G401 (cell line): ENCODE measurements at places on chromosomes 12 and 14. TPM values are rescaled to one million over a fixed set of nuclear protein-coding genes. Genes with fewer than 3 reads are reported as not detected.

Gene GNB3
- total RNA-seq = 0.25 and 3.8 TPM in 2 replicates

Gene STXBP6
- 2.1 TPM in 1 of 2 replicates, not detected in the other for total RNA-seq

Gene SLC10A1
- total RNA-seq = not detected in 2 replicates

Gene KRT79
- total RNA-seq = not detected in 2 replicates

Gene C12orf60
- 1.6 and 2.6 TPM in 2 replicates for total RNA-seq

Gene BAG5
- total RNA-seq = 4.0 and 12.2 TPM in 2 replicates

Gene GZMH
- total RNA-seq = not detected in 2 replicates

Gene OVCH1
- not detected in 2 replicates for total RNA-seq

Gene CABP1
- 0.86 TPM in 1 of 2 replicates, not detected in the other for total RNA-seq

Gene FAM181A
- total RNA-seq = not detected in 2 replicates

Gene NTS
- total RNA-seq = 23.9 and 27.4 TPM in 2 replicates

Gene CHGA
- 0.24 TPM in 1 of 2 replicates, not detected in the other for total RNA-seq

Gene OTOGL
- not detected in 2 replicates for total RNA-seq

Gene P3H3
- total RNA-seq = 56.4 and 70.5 TPM in 2 replicates
